ENCODE measurements at places on chromosomes 4 and X.

DNA sequence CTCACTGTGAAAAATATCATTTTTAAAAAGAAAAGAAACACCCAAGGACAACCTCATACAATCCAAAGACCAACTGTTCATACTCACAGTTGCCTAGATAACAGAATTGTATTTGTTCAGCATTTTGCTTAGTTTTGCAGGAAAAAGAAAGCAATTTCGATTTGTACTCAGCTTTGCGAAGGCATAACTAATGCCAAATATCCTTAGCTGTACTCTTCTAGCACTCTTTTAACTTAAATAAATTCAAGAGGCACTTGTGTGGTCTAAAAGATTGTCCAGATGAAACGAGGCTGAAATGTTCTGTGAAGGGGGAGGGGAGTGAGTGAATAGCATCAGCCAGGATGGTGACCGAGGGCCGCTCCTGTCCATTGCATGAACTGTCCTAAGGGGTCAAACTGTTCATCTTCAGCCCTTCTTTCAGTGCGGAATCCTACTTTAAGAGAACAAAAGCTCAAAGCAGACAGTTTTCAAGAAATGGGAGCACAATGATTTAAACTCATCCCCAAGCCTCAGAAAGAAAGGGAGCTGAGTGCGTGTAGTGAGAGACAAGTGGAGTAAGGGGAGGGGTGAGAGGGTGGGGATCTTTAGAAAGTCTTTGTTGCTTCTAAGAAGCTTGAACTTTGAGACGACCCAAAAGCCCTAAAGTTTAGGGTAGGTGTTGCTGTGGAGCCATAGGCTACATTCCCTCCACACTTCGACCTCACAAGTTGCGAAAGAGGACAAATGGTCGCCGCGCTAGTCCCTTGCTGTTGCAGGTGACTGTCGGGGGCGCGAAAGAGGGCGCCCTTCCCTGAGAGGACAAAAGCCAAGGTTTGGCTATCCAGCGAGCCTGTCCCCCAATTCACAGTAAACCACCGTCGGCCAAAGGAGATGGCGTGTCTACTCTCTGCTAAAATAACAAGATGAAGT, 4.0 kb upstream of the NEUROG2 start:
- no peak for DNase-seq

DNA sequence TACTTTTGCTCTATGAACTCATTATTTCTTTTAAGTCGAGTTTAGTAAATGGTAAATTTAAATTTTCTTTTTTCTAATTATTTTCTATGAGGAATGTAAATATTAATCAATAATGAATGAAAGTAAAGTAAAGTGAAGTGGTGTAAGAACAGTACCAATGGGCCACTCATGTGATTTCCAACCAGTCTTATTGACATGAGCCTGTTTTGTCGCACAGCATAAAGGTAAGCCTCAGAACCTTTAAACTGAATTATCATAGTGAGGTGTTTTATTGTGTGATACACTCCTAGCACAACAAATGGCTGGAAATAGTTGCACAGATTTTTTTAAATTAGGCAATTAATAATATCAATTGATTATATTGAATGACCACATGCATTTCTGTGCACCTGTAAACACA, 1.1 kb downstream of the ADH1C start:
- no peak for DNase-seq

GRCh38 chr4:70754990-70755688, 33.4 kb downstream of the RUFY3 start:
- no peak for DNase-seq

DNA sequence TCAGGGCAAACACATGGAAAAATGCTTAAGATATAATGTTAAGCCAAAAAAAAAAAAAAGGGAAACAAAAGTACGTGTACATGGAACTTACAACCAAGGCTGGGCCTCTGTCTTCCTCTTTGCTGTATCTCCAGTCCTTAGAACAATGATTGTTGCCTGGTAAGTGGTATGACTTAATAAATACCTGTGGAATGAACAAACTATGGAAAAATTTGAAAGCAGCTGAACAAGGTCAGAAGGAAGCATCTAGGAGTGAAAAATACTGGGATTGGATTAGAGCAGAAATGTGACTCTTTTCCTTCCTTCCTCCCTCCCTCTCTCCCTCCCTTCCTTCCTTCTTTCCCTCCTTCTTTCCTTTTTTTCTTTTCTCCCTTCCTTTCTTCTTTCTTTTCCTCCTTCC, 54.2 kb upstream of the SMIM10 start:
- DNase-seq = no peak

- no peak for DNase-seq
Measured at GRCh38 chrX:143788265-143788664, 67.7 kb upstream of the SPANXN2 start.

GRCh38 chr4:88456670-88457306, at the start of gene HERC5:
Gene HERC5, plus strand, starts transcription at chr4:88457119. Its CDS starts 151 bp downstream, at chr4:88457270.
- DNase-seq = peak; percentile 90

- no peak for DNase-seq
Measured at GRCh38 chrX:128928636-128929035, 594.7 kb downstream of the SMARCA1 start.

DNA sequence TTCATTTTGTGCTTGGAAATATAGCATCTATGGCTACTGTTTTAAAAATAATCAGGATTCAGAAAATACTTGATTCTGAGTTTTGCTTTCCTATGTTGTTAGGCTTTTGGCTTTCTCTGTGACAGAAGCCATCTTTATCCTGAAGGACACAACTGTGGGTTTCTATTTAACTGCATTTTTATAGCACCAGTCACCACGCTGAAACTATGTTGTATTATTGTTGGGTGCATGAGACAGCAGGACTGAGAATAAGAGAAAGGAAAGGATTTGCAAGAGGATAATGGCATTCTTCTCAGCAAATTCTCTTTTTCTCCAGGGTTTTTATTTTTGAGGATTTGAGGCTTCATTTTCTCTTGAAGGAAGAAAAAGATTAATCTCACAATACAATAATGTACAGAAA, 10.1 kb upstream of the NEUROG2 start:
- DNase-seq = no peak

GRCh38 chrX:21503593-21503992, 129.4 kb downstream of the CNKSR2 start:
- DNase-seq = no peak

GRCh38 chr4:188417181-188417580, 277.9 kb downstream of the TRIML1 start:
- no peak for DNase-seq

DNA sequence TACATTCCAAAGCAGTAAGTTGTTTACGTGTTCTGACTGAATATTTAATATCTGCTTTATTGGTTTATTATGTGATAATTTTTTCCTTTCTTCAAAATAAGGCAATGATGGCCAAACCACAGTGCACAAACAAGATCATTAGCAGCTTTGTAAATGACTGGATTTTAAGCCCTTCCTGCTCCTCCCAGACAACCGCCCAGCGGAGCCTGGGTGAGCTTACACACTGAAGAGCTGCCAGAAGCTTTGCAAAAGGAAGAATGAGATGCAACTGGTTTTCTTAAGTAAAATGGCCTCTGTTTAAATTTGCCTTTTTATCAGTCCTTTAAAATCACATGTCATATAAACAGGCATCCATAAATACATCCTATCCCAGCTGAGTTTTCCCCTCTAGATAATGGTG, 52.2 kb downstream of the SPARCL1 start:
- DNase-seq = no peak

- DNase-seq = no peak
Measured at GRCh38 chr4:11424000-11424399, 4.7 kb downstream of the HS3ST1 start.

DNA sequence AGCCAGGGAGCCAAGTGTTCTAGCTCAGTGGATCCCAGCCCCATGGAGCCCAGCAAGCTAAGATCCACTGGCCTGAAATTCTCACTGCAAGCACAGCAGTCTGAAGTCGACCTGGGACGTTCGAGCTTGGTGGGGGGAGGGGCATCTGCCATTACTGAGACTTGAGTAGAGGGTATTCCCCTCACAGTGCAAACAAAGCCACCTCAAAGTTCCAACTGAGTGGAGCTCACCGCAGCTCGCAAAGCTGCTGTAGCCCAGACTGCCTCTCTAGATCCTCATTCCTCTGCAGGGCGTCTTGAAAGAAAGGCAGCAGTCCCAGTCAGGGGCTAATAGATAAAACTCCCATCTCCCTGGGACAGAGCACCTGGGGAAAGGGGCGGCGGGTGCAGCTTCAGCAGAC, 226.3 kb downstream of the ZIC3 start:
- no peak for DNase-seq

DNA sequence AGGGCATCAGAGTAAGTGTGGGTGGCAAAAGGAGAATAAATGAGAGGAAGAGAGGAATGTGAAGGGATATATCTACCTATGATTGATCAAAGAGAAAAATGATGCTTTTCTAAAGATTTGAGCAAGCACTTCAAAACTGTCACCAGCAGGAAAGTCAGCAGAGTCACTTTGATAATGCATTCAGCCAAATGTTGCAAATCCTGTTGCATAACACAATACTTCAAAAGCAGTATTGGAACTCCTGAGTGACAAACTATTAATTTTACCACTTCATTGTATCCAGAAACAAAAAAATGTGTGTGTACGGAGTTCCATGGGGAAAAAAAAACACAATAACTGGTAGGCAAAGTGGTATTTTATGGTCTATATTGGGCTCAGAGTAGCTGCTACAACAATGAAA, 160.3 kb downstream of the EMCN start:
- DNase-seq = no peak

DNA sequence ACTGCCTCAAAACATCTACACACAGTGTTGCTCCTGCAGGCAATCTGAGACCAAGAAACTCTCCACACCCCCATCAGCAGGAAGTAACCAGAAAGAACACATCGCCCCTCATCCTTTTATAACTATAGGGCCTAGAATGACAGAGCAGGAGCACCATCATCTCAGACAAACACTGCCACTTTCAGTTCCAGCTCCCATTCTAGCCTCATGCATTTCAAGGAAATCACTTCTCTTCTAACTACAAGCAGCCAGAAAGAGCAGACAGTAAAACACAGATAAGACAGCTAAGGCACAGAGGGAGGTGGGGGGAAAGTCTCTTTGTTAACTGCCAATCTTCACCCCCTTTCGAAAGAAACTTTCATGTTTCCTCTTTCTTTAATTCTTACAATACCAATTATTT, 102.6 kb upstream of the TENT5D start:
- no peak for DNase-seq
